Peyer's patch (tissue), 4 donors: ENCODE measurements at places on chromosomes 7 and 10. TPM values are rescaled to one million over a fixed set of nuclear protein-coding genes. Genes with fewer than 3 reads are reported as not detected.

The CALN1 gene
- 0.13 TPM for total RNA-seq

The TMEM229A gene
- 23.1 TPM for total RNA-seq

The CUBN gene
- total RNA-seq, result 199 TPM

The NXPH1 gene
- total RNA-seq, result not detected

The EVX1 gene
- not detected for total RNA-seq

The POLR2J2 gene
- total RNA-seq, result 6.6 TPM

The ANKRD1 gene
- total RNA-seq, result not detected

The REEP3 gene
- 40.7 TPM for total RNA-seq

The HOGA1 gene
- 0.40 TPM for total RNA-seq

The CDH23 gene
- 3.2 TPM for total RNA-seq

The CLCN1 gene
- total RNA-seq, result not detected

The NMT2 gene
- total RNA-seq, result 25.7 TPM

The FOXK1 gene
- total RNA-seq, result 47.0 TPM

- H3K4me3 ChIP-seq, result peak overlapping the region; percentile 35
- H3K27ac ChIP-seq, result no peak overlapping the region
- no peak for DNase-seq
- H3K4me1 ChIP-seq, result no peaks in the 10 kb centered on the region
- no peaks in the 10 kb centered on the region for H3K27me3 ChIP-seq
These were observed 53.5 kb downstream of the TRIL start for GRCh38 chr7:28904578-28905048.

DNA sequence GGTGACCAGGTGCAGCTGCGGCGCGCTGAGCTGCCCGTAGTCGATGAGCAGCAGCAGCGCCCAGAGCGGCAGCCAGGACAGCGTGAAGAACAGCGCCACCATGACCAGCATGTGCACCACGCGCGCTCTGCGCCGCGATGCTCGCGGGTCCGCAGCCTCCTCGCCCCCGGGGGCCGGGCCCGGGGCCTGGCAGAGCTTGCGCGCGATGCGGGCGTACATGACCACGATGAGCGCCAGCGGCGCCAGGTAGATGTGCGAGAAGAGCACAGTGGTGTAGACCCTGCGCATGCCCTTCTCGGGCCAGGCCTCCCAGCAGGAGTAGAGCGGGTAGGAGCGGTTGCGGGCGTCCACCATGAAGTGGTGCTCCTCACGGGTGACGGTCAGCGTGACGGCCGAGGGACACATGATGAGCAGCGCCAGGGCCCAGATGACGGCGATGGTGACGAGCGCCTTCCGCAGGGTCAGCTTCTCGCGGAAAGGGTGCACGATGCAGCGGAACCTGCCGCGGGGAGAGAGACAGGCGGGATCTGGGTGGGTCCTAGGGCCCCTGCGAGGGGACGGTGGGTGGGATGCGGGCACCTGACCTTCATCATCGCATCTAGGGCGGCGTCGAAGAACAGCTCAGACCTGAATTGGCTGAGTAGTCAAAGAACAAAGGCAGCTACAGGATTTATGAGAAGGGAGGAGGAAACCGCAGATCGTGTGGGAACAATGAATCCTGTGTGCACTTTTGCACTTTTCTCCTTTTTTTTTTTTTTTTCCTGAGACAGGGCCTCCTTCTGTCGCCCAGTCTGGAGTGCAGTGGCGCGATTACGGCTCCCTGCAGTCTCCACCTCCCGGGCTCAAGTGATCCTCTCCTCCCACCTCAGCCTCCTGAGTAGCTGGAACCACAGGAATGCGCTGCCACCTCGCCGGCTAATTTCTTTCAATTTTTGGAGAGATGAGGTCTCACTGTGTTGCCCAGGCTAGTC, 22.4 kb upstream of the PPA1 start:
- peaks cover 6% of the 10 kb centered on the region for H3K4me1 ChIP-seq
- peaks cover 8% of the 10 kb centered on the region for H3K27me3 ChIP-seq
- H3K4me3 ChIP-seq, result peak overlapping the region; percentile 26
- DNase-seq, result no peak
- no peaks in the 10 kb centered on the region for H3K36me3 ChIP-seq

- no peak for DNase-seq
- H3K4me1 ChIP-seq, result no peaks in the 10 kb centered on the region
- no peaks in the 10 kb centered on the region for H3K27me3 ChIP-seq
- H3K27ac ChIP-seq, result no peak overlapping the region
These were observed 1159.0 kb downstream of the TYW1 start for GRCh38 chr7:68155676-68156075.

DNA sequence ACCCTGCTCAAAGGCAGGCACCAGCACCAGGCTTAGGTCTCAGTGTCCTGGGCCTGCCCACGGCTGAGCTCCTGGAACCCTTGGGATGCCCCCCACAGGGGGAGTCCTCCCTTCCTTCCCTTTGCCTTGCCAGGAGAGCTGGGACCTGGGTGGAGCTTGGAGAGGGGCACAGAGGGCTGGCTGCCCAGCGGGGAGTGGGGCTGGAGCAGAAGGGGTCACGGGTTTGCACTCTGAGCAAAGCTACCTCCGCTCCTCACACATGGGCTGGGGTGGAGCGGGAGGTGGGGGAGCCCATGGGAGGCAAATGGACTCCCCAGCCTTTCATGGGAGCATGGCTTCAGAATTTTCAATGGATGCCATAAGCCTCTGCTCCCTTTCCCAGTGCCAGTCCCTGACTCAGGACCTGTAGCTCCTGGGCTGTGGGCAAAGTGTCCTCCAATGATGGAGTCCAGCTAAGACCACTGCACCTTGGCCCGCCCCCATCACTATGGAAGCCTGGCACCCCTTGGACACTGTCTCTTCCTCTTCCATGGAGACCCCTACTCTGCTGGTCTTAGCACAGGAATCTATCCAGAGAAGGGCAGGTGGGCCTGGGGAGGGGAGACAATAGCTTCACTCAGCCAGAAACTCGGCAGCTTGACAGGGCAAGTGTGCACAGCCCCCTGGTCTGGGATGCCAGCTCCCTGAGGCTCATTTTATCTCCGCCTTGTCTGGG, 39.9 kb downstream of the LDB3 start:
- H3K27me3 ChIP-seq, result no peaks in the 10 kb centered on the region
- H3K4me1 ChIP-seq, result no peaks in the 10 kb centered on the region
- H3K27ac ChIP-seq, result no peak overlapping the region
- H3K4me3 ChIP-seq, result no peak overlapping the region
- no peaks in the 10 kb centered on the region for H3K36me3 ChIP-seq

DNA sequence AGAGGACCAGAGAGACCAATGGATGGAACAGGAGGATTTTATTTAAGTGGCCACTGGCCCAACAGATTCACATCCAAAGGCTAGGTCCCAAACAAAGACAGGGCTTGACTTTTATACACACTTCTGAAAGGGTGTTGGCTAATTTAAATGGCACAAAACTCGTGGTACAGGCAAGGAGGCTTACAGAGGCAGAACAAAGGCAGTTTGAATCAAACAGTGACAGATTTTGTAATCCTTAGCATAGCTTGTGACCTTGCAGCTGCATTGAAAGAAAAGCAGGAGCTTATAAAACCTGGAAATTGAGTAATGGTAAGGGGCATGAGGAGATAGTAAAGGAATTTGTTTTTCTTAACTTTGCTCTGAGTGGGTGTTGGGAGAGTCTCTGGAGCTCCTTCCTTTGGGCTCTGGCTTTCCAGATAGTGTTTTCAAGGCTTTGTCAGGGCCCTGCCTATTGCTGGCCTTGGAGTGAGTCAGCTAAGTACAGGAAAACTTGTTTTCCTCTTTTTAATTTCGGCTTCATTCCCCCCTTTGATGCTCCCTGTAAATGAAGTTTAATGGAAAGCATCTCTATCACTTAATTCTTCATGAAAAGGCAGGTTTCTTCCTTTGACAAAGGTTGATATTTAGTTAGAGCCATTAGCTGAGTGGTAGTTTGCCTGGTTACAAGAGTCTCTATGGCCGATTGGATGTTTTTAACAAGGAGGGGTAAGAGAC, 96.9 kb downstream of the TRIM24 start:
- DNase-seq, result no peak
- no peaks in the 10 kb centered on the region for H3K36me3 ChIP-seq
- H3K4me1 ChIP-seq, result no peaks in the 10 kb centered on the region
- no peaks in the 10 kb centered on the region for H3K27me3 ChIP-seq
- no peak overlapping the region for H3K27ac ChIP-seq
- no peak overlapping the region for H3K4me3 ChIP-seq

- no peak for DNase-seq
- H3K27ac ChIP-seq, result no peak overlapping the region
- no peaks in the 10 kb centered on the region for H3K27me3 ChIP-seq
- H3K4me1 ChIP-seq, result no peaks in the 10 kb centered on the region
- no peak overlapping the region for H3K4me3 ChIP-seq
- H3K36me3 ChIP-seq, result no peaks in the 10 kb centered on the region
These were observed 237.7 kb downstream of the FANK1 start for GRCh38 chr10:126133906-126134656.

DNA sequence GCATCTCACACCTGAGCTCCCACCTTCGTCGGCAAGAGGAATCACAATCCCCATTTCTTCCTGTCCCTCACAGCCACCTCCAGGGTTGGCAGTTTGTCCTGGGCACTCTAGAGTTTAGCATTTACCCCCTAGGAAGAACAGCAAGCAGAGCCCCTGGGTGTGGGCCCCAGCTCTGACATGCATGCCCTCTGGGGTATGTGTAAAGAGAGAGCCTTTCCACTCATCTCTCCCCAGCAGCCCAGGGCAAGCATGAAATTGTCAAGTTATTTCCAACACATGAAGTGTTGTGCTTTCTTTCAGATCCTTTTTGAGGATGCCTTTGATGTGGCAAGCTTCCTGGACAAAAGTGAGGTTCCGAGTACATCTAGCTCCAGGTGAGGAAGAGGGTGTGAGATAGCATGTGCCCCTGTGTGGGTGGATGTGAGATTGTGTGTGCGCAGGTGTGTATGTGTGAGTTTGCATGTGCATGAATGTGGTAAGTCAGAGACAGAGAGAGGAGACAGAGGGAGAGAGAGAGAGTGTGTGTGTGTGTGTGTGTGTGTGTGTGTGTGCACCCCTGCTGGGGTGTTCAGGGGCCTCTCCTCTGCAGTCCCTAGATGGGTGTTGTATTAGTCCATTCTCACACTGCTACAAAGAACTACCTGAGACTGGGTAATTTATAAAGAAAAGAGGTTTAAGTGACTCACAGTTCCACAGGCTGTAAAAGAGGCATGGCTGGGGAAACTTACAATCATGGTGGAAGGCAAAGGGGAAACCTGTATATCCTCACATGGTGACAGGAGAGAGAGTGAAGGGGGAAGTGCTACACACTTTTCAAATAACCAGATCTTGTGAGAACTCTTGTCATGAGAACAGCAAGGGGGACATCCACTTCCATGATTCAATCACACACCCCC, 18.1 kb downstream of the STRA8 start:
- no peak overlapping the region for H3K4me3 ChIP-seq
- DNase-seq, result no peak
- no peaks in the 10 kb centered on the region for H3K36me3 ChIP-seq
- no peaks in the 10 kb centered on the region for H3K4me1 ChIP-seq

GRCh38 chr7:63039882-63040281, 958.8 kb upstream of the ZNF722 start:
- H3K27ac ChIP-seq, result no peak overlapping the region
- H3K27me3 ChIP-seq, result no peaks in the 10 kb centered on the region
- no peak for DNase-seq
- H3K36me3 ChIP-seq, result no peaks in the 10 kb centered on the region
- no peak overlapping the region for H3K4me3 ChIP-seq

- no peaks in the 10 kb centered on the region for H3K4me1 ChIP-seq
- DNase-seq, result no peak
- no peak overlapping the region for H3K27ac ChIP-seq
- no peaks in the 10 kb centered on the region for H3K27me3 ChIP-seq
- no peaks in the 10 kb centered on the region for H3K36me3 ChIP-seq
These were observed 246.0 kb downstream of the ELFN1 start for GRCh38 chr7:1915956-1916600.

DNA sequence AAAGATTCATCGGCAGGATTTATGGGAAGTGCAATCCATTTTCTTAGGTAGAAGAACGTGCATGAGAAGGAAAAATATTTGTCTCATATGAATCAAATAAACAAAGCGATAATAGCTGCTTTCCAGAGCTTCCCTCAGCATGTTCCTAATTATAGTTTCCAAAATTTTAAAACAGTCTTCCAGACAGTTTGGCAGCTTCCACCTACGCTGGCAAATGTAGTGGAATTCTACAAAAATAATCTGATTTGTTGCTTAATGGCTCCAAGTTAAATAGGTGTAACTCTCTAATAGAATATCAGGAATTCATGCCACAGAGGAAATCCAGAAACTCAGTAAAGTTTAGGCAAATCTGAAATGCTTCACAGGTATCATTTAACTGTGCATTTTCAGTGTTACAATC, 23.3 kb upstream of the AGBL3 start:
- H3K4me3 ChIP-seq, result no peak overlapping the region
- no peaks in the 10 kb centered on the region for H3K27me3 ChIP-seq
- no peak for DNase-seq
- H3K27ac ChIP-seq, result no peak overlapping the region

DNA sequence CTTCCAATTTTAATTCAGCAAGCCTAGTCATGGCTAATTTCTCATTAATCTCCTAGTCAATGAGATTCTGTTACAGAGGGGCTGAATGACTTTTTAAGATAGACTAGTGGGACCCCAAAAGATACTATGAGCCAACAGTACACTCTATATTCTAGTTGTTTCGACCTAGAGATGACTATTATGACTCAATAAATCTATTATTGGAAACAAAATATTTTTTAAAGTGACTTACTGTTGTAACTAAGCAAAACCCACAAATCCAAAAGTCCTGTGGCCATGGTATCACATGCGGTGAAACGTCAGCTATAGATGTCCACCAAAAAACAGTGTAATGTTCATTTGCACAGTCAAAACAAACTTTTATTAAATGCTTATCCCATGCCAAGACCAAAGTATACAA, 95.3 kb upstream of the ADO start:
- H3K4me3 ChIP-seq, result no peak overlapping the region
- no peaks in the 10 kb centered on the region for H3K27me3 ChIP-seq
- DNase-seq, result no peak
- no peaks in the 10 kb centered on the region for H3K4me1 ChIP-seq

- H3K4me3 ChIP-seq, result no peak overlapping the region
- H3K27me3 ChIP-seq, result no peaks in the 10 kb centered on the region
- no peak overlapping the region for H3K27ac ChIP-seq
- no peak for DNase-seq
These were observed 145.4 kb downstream of the PTPRN2 start for GRCh38 chr7:158442260-158442659.
